ENCODE measurements at places on chromosomes 3 and 15.

GRCh38 chr3:189272500-189273119 lies 100.8 kb downstream of the TPRG1 start:
- no peak for DNase-seq

- no peak for DNase-seq
Observed at GRCh38 chr3:155682426-155683343, 62.2 kb downstream of the PLCH1 start.

- DNase-seq = no peak
Observed at GRCh38 chr3:18827664-18828063, 320.6 kb upstream of the KCNH8 start.

DNA sequence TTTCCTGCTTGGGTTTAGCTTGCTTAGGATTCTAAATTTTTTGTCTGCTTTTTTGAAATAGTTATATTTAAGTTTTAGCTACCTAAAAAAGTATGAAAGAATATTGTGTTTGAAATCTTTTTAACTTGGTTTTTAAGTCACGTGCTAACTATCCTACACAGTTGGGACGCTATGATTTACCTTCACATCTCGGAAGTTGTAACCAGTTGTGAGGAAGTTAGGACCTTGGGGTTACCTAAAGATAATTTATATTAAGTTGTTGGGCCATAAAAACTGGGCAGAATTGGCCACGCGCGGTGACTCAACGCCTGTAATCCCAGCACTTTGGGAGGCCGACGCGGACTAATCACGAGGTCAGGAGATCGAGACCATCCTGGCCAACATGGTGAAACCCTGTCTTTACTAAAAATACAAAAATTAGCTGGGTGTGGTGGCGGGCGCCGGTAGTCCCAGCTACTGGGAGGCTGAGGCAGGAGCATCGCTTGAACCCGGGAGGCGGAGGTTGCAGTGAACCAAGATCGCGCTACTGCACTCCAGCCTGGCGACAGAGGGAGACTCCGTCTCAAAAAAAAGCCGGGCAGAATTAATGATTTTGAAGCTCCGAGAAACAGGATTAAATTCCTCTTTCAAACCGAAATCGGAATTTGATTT lies 1.0 kb downstream of the ZFAND6 start:
- DNase-seq = no peak

DNA sequence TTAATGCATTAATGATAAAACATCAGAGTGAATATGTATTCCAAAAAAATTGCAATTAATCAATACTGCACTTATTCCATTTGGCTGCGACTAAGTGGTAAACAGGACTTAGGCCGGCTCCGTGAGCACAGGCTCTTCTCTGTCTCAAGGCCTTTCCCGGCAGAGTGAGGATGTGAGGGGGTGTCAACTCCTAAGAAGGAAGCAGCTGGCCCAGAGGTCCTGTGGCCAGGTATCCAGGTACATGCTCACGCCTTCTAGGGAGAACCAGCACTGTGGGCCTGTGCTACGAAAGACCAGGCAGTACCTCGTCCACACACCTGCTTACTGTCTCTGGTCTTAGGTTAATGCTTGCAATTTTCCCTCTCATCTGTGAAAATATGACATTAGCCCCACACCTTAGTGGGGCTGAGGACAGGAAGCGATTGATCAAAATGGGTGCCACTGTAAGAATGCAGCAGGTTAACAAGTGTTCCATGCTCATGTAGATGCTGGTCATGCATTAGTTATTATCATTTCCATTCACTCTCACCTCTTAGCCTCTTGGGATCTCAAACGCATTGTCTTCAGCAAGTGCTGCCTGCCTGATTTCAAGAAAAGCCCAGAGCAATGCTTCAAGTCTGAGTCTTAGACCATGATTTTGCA lies 175.3 kb downstream of the ABHD5 start:
- DNase-seq = no peak

DNA sequence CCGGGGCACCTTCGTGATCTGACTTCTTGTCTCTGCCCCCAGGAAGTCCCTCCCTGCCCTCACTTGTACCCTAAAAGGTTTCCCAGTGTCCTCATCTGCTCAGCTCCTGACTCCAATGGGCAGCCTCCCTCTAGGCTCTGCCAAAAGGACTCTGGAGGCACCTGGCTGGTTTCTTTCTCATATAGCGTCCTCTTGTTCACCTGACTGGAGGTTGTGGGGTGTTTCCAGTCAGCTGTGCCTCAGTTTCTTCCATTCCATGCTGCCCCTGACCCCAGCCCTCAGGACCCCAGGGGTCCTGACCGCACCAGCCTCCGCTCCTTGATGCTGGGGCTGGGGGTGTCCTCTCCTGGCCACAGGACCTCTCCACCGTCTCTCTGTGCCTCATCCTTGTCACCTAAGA lies 2.5 kb downstream of the PRR23E start:
- no peak for DNase-seq

DNA sequence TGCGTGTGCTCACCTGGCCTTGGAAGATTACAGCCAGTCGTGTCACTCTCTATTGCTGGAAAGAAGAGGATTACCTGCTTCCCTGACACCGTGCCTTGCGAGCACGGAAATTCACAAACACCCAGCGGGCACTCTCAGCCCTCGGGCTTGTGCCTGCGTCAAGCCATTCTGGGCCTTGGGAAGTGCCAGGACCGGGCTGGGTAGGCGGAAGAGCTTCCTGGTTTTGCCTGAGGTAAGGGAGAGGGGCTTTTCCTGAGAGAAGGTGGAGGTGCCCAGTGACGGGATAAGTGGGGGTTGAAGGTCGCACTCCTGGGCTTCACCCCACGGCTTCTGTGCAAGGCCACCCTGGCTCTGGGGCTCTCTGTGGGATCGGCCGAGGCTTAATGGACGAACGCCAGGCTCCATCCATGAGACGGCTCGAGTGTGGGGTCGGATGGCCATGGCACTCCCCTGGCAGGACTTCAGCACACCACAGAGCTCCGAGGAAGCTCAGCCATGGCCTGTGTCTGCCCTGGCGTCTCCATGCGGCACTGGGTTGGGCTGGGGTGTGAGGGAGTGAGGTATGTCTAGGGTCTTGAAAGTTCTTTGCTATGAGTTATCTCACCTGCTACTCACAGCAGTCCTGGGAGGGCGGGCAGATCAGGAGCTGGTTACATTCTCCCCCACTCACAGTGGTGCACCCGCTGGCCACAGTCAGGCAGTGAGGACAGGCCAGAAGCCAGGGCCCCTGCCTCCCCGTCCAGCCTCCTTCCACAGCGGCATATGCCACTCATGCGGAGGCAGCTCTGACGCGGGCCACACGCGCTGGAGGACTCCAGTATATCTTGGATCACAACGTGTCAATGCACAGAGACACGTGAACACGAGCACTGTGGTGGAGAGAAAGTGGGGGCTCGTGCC lies 209.0 kb downstream of the XXYLT1 start:
- no peak for DNase-seq

DNA sequence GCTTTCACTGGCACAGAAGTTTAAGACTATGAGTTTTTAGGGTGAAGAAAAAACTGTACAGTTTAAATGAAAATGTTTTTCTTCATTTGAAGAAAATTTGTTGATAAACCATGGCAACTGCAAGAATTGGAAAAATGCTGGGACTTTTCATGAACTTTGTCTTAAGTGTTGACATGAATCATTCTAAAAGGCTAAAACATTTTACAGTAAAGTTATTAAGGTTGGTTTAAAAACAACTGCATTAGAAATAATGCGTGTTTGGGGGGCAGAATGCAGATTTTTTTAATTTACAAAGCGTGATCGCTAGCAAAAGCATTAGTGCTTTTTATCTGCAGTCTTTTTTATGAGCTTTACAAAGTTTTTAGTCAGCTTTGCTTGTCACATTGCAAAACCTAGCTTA lies 601.9 kb upstream of the TGFBR2 start:
- no peak for DNase-seq

GRCh38 chr3:52205727-52206372 lies 7.9 kb downstream of the ALAS1 start:
- DNase-seq = no peak

DNA sequence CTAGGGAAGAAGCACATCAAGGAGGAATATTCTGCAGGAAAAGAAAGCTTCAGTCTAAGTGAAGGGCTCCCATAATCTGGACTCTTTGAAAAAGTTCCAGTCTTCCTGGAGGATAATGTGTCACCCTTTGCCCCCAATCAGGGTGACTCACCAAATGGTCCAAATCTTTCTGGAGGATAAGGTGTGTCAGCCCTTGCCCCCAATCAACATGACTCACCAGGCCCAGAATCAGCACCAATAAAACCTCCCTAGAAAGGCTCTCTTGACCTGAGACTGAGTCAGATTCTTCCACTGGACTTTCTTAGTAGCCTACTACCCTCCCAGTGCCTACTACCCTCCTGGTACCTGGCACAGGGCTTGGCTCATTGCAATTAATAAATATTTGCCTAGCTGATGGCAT lies 9.5 kb upstream of the ARL14 start:
- DNase-seq = no peak

- no peak for DNase-seq
Observed at GRCh38 chr3:134449951-134450350, 35.8 kb downstream of the ANAPC13 start.

DNA sequence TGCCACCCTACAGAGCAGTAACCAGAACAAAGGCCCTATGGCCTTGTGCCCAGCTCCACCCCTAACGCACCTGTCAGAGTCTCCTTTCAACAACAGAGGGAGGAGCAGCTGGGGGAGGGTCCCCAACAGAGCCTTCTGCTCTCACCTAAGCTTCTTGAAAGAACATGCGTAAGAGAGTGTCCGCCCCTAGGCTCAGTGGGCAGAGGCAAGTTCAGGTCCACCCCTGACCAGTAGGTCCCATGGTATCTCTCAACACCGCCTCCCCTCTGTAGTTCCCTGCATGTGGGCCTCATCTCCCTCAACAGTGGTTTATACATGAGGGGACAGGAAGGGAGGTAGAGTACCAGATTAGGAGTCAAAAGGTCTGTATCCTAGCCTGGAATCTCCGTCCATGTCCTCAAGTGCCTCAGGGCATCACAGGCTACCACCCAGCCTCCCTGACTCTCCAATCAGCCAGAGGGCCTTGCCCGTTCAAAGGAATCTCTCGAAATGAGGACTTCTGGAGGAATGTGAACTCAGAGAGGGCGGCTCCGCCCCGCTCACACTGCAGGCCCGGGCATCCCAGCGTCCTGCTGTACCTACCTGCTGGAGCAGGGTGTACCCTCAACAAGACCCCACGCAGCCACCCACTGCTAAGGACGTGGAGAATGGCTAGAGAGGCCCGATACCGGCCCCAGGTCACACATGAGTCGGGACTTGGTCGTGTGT lies 680 bp downstream of the POC1A start:
- no peak for DNase-seq

DNA sequence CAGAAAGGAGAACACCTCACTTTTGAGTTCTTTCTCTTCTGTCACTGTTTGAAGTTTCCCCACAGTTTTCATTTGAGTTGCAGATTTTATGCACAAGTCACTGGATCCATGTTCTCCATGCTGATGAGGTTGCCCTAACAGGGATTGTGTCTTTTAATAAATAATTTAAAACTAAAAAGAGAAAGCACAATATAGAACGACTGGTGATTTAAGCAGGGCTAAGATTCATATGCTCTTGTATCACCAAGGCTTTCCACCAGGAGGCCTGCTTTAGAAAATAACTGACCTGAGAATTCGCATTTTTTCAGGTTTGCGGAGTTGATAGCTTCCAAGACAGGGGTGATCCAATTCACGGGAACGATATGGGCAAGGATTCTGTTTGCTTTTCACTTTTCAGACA lies 252.0 kb upstream of the VEPH1 start:
- DNase-seq = no peak

- no peak for DNase-seq
Observed at GRCh38 chr3:16498130-16498890, 15.2 kb downstream of the RFTN1 start.

- DNase-seq = no peak
Observed at GRCh38 chr3:27568393-27568792, 84.2 kb upstream of the SLC4A7 start.

Measured in activated CD4-positive, alpha-beta T cell treated with anti-CD3 and anti-CD28 coated beads for 24 hours (primary cell).